ENCODE measurements at places on chromosomes 16 and 17.

DNA sequence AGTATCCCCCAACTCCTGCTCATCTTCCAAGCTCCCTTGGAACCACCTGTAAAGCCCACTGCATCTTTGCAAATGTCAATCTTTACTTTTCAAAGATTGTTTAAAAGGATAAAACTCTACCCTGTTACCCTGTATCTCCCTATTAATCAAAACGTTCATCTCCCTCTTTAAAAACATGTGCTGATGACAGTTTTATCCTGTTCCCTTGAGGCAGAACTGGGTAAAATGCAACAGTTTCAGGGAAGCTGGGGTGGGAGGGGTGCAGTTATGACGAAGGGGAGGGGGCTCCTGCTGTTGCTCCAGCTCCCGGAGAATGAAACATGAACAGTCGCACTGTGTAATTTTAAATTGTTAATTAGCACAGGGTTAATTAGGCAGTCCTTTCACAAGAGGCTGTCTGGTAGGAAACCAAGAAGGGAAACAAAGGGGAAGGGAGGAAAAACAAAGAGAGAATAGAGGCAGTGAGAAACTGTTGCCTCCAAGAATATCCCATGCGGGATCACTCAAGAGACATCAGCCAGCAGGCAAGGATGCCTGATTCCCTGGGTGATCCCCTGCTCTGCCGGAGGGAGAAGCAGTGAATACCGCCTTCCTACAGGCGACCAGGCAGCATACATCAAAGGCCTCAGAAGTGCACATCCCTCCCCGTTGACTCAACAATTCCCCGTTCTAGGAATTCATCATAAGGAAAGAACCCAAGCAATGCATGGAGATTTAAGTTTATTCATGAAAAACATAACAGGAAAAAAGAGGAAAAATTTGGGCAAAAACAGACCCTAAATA lies 84.2 kb downstream of the ZFHX3 start:
- DNase-seq, result no peak

DNA sequence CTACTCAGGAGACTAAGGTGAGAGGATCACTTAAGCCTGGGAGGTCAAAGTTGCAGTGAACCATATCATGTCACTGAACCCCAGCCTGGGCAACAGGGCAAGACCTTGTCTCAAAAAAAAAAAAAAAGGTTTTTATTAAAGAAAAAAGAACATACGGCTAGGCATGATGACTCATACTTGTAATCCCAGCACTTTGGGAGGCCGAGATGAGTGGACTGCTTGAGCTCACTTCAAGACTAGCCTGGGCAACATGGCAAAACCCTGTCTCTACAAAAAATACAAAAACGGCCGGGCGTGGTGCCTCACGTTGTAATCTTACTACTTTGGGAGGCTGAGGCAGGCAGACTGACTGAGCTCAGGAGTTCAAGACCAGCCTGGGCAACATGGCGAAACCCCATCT lies 38.4 kb downstream of the RANBP10 start:
- no peak for DNase-seq

DNA sequence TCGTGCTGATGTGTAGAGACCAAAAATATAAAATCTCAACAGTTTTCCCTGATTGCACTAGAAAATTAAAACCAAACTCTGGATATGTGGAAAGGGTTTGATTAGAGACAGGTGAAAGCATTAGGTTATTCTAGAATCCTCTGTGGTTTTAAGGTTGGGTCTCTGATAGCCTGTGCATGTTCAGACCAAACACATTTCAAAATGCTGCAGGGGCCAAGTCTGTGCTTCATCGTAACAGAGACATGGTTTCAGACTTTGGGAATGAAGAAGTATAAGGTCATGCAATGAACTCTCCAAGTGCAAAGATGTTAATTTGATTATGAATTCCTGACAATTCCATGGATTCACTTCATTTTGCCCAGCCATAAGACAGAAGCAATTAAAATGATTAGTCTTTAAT lies 261.0 kb upstream of the KCNJ16 start:
- no peak for DNase-seq

DNA sequence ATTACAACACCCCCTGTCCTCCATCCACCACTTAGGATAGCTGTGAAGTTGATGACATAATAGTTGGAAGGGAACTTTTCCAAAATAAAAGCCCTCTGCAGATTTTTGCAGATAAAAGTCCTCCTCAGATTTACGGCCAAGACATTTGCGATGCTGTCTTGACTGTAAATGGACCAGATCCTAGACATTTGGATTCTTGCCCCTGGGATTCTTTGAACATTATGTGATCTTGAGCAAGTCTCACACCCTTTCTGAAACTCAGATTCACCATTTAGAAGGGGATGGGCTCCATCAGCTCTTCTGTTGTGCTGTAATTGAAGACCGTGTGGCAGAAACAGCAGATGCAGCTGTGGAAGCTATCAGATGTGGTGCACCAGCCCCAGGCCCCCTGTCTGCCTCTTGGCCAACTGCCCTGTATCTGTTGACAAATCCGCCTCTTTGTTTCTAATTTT lies 153.9 kb upstream of the CACNG3 start:
- DNase-seq, result peak; percentile 60

- DNase-seq, result no peak
Observed at GRCh38 chr16:17510567-17510966, 39.8 kb upstream of the XYLT1 start.

- DNase-seq, result no peak
Observed at GRCh38 chr16:9338510-9338909, 247.1 kb downstream of the HAPSTR1 start.

- DNase-seq, result no peak
Observed at GRCh38 chr17:13067629-13068303, 49.9 kb upstream of the ELAC2 start.

GRCh38 chr17:69286257-69286656 lies 40.7 kb downstream of the ABCA5 start:
- no peak for DNase-seq

DNA sequence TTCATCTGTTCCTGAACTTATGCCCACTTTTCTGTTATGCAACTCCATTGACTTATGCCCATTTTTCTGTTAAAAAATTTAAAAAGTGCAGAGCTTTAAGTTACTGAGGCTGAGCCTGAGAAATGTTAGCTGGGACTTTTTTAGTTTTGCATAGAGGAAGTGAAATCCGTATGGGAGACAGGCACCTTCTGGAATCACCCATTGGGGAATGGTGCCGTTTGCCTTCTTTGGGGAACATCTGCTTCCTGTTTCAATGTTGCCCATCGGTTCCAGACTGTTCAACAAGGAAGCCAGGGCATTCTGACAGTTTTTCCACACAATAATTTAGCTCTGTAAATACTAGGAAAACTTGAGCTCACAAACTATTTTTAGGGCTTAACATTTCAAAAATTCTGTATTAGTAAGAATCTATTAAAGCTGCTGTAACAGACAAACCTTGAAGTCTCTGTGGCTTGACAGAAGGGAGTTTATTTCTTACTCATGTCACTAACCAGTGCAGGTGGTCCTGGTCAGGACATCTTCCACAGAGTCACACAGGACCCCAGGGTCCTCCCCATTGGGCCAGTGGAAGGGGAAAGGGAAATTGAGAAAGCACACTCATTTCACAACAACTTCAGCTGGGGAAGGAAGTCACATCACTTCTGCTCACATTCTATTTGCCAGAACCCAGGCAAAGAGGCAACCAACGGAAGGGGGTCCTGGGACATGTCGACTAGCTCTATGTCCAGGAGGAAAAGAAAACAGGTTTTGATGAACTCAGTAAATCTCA lies 17.2 kb downstream of the PRKCB start:
- no peak for DNase-seq

GRCh38 chr17:39116224-39116623 lies 35.2 kb downstream of the PLXDC1 start:
- peak; percentile 50 for DNase-seq

- no peak for DNase-seq
Observed at GRCh38 chr17:63697341-63698286, 2.3 kb downstream of the LIMD2 start.

DNA sequence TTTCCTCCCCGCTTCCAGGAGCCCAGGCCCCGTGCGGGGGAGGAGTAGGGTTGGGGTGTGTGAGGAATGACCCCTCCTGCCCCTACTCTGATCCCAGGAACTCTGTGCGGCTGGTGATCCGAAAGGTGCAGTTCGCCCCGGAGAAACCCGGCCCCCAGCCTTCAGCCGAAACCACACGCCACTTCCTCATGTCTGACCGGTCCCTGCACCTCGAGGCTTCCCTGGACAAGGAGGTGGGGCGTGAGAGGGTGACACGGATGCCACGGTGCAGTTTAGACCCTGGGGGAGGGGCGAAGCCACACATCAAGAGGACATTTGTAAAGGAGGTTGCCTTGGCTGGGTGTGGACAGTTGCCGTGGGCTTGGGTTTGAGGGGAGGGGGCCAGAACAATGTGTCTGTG lies 7.4 kb downstream of the ARRB2 start:
- DNase-seq, result no peak

- no peak for DNase-seq
Observed at GRCh38 chr16:6665126-6665525, 667.5 kb upstream of the RBFOX1 start.

DNA sequence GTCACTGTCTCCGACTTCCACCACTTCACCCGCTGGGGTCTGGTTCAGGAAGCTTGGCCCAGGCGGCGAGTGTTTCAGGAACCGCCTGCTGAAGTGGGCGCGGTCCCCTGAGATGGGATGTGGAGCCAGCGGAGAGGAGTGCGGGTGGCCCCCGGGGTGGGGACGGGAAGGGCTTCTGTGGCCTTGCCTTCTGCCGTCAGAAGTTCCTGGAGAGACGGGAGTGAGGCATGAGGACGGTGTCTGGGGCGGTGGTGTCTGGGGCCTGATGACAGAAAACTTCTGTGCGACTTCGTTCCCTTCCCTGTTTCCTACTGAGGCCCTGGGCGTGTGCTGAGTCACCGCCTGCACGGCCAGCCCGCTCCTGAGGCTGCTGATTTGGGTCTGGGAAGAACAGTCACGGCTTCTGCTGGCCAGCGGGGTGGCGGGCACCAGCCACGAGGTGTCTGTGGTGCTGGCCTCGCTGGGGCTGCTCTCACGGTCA lies 12.3 kb upstream of the NLRC3 start:
- DNase-seq, result no peak

DNA sequence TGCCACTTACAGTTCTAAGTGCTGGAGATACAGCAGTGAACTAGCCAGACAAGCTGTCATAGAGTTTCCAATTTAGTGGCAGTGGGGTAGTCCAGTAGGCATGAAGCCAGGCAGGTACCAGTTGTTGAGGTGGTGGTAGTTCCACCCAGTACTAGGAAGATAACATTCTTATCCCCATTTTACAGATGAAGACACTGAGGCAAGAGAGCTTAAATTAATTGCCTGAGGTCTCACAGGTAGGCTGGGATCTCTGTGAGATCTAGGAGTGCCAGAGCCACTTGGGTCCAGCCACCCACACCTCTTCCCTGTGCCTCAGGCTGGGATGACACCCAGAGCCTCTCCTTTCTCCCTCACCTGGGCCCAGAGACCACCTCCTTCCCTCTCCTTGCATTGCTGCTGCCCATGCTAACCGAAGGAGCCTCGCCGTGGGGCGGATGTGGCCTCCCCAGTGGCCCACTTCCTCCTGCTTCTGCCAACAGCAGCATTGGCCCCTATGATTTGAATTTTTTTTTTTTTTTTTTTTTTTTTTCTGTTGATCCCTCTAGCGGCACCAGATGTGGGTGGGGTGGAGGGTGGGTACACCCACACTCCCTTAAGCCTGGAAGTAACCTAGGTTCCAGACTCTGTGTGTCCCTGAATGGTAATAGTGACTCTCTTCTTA lies 114.0 kb downstream of the PRKCB start:
- no peak for DNase-seq

- peak; percentile 51 for DNase-seq
Observed at GRCh38 chr16:9258423-9259051, 167.1 kb downstream of the HAPSTR1 start.

- no peak for DNase-seq
Observed at GRCh38 chr17:21357281-21357680, 18.9 kb upstream of the KCNJ12 start.

GRCh38 chr16:77467821-77468335 lies 33.0 kb upstream of the ADAMTS18 start:
- DNase-seq, result no peak

GRCh38 chr16:72216767-72217166 lies 44.8 kb upstream of the PMFBP1 start:
- DNase-seq, result no peak

- no peak for DNase-seq
Observed at GRCh38 chr16:55773859-55774549, 58.9 kb downstream of the CES1 start.

- no peak for DNase-seq
Observed at GRCh38 chr17:64240261-64240740, 22.8 kb downstream of the TEX2 start.

DNA sequence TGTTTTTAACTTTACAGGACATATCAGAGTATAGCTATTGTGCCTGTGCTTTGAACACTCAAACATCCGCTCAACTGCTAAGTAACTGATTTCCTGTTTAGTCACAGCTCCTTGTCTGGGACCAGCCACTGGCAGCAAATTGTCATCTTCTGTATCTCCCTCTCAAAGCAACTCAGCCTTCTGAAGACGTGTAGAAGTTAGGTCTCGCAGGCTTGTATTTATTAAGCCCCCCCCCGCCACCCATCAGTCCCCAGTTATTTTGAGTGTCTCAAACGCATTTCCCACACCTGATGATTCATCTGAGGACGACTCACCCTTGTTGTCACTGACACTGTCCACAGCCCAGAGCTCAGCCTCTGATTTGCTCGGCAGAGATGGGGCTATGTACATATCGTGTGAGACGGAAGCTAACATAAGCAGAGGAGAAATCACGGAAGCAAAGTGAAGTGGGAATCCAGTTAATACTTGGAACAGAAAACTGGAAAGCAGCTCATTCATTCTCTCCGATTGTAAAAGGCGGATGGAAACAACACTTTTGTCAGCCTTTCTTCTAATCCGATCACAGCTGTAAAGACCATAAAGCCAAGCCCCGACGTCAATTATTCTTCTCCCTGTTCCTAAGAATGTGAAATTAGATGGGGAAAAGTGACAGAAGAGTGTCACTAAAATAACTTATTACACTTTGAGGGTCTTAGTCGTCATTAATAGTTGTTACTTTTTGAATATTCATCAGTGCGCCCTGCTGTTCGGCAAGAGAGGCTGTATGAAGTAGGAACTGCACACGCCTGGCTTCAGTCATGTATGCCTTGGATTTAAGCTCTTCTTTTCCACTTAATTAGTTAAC lies 64.2 kb downstream of the PITPNC1 start:
- DNase-seq, result no peak

DNA sequence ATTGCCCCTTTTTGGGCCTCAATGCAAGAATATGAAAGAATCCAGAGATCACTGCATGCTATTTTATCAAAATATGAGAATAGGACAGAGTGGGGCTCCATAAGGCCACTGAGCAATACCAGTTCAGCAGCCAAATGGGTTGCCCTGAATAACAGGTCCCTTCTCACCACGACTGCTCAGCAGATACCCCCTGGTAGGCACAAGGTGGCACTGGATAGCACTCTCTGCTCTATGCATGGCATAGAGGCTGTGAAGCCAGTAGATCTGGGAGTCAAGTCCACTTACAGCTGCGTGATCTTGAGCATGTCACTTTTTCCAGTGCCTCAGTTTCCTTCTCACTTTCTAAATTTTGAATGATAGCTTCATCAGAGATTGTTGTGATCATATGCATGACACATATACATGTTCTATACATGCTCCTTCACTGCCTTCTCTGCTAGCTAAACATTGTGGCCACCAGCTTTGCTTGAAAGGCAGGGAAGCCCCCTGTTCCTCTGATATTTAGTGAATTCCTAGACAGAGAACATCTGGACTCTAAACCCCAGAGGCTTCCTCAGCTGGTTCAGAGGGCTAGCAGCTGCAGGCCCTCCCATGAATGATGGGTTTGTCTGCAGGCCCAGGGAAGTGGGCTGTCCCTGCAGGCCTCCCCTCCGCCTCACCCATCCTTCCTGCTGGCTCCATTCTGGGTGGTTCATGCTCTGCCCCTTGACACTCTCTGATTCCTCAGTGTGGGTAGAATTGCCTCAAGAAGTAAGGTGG lies 84.9 kb upstream of the ASIC2 start:
- DNase-seq, result no peak

Measured in putamen (tissue), 1 donor.